Gastroesophageal sphincter (tissue), 4 donors: ENCODE measurements at places on chromosomes 4 and X. TPM values are rescaled to one million over a fixed set of nuclear protein-coding genes. Genes with fewer than 3 reads are reported as not detected.

DNA sequence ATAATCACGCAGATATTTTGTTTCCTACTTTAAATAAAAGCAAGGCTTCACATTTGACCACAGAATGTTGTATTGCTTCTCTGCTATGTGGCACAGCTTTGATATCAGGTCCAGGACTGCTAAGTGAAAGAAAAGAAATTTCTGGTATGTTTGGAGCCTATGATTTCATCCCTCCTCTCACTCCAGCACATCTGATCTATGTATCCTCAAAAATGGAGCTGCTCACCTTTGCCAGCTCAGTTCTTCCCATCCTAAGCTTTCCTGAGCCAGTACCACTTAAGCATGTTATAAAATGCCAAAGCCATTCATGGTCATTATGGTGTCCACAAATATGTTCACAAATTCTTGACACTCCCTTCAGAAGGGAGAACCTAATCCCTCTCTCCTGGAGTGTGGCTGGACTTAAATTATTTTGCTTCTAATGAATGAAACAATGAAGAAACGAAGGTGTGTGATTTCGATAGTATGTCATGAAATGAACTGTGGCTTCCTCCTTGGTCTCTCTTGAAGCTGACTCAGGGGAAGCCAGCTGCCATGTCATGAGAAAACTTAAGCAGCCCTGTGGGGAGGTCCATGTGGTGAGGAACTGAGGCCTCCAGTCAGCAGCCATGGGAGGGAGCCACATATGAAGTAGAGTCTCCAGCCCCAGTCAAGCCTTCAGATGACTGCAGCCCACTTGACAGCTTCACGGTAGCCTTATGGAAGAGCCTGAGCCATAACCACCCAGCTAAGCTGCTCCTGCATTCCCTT is 207.7 kb downstream of the MGST2 start:
- ATAC-seq: no peak

GRCh38 chr4:185096032-185096653 is 46.9 kb upstream of the SLC25A4 start:
- ATAC-seq: no peak

DNA sequence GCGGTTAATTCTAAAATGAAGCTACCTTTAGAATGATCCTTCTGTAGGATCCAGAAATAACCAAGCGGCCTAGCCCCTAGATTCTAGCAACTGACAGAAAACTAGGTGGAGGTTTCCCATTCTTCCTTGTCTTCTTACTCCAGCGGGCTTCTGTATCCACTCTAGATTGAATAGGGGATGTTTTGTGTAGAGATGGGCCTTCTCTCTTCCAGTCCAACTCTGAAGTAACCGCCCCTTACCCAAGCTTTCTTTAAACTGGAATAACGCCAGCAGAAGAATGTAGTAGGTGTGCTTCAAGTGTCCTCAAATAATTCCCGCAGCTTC is 386 bp upstream of the TMEM184C start:
- ATAC-seq: no peak

- ATAC-seq: peak; percentile 69
Observed at GRCh38 chrX:154002215-154002719, 17.4 kb downstream of the IRAK1 start.

DNA sequence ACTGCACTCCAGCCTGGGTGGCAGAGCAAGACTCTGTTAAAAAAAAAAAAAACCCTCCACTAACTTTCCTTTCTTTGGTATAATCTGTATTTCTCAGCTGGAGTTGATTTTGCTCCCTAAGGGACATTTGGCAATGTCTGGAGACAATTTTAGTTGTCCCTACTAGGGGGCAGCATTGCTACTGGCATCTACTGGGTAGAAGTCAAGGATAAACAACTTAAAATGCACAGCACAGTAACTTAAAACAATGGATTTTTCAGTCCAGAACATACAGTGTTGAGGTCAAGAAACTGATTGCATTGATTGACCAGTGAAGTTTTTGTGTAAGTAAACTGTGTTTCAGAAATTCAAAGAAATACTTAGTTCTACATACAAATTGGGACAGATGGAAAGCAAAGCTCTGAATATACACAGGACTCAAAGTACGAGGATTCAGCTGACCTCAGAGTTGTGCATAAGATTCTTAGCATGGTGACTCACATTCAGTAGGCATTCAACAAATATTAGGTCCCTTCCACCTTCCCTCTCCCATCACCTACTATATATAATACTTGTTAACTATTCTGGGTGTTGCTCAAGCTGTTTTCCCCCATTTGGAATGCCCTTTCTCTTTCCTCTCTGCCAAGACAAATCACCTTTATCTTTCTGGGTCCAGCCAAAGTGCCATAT is 8.8 kb downstream of the DDX53 start:
- no peak for ATAC-seq

DNA sequence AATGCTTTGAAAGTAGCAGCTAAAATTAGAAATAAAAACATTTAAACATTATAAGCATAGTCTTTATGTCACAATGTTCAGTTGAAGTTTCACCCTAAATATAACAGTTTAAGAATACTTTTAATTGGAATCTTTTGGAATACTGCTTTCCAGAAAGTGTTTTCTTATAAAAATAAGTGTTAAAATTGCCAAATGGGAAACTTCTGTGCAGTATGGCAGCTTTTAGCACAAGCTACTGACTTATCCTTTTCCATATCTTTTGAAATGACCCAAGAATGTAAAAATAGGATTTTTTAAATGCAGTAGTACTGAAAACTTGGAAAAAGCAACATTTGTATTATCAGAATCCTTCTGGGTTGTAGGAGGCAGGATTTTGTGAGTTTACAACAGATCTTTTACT is 34.2 kb downstream of the CEP135 start:
- ATAC-seq: no peak

- ATAC-seq: peak; percentile 28
Observed at GRCh38 chr4:152643153-152644035, 36.4 kb downstream of the TMEM154 start.

- no peak for ATAC-seq
Observed at GRCh38 chr4:172986114-172986513, 182.5 kb upstream of the GALNT7 start.

DNA sequence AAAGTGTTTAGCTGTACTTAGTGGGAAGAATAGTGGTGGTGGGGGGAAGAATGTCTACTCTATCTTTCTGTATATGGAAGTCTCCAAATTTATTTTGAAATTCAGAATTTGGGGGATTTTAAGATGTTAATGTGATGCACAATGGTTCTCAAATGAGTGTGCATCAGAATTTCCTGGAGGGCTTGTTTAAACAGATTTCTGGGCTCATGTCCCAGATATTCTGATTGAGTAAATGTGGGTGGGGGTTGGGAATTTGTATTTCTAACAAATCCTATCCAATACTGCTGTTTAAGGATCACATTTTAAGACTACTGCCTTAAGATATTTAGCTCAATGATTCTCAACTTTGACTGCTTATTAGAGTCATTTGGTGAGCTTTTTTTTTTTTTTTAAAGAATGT is 15.1 kb upstream of the INTS6L start:
- ATAC-seq: no peak

- peak; percentile 39 for ATAC-seq
Observed at GRCh38 chr4:80471756-80472155, 136.2 kb downstream of the CFAP299 start.

DNA sequence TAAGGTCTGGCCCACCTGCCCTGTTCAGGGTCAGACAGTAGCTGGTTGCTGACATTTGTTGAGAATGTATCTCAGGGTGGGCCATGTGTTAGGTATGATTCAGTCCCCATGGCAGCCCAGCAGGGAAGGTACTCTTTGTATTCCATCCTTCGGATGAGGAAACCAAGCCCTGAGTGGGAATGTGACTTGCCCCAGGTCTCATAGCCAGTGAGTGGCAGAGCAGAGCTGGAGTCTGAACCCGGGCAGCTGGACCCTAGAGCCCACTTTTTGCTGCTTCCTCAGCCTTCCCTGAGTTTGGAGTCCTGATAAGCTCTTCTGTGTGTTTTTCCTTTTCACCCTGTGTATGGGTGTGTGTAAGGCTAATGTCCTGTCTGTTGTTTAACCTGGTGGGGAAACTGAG is 21.6 kb upstream of the UBA1 start:
- ATAC-seq: no peak

DNA sequence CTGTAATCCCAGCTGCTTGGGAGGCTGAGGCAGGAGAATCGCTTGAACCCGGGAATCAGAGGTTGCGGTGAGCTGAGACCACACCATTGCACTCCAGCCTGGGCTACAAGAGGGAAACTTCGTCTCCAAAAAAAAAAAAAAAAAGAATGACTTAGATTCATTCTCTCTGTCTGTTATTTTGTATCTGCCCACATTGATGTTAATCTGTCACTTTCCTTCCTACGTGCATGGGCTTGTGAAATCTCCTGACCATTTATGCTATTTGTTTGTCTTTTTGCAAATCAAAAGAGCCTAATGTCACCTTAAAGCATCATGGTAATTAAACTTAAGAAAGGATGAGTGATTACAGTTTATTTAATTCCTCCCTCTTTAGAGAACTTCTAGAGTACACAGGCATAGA is 27.4 kb downstream of the GAB1 start:
- no peak for ATAC-seq

DNA sequence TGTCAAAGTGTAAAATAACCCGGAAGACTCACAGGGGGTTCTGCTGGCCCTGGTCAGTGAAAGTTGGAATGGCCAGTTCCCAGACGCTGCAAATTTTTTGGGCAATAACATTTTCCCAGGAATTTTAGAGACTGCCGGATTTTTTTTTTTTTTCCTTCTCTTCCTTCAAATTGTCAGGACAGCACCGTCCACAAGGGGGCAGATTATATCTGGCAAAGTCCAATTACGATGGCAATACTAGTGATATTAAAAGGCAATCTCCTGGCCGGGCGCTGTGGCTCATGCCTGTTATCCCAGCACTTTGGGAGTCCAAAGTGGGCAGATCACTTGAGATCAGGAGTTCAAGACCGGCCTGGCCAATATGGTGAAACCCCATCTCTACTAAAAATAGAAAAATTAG is 20.5 kb downstream of the SLC25A5 start:
- no peak for ATAC-seq

GRCh38 chr4:150590631-150591030 is 8.7 kb downstream of the MAB21L2 start:
- no peak for ATAC-seq

- ATAC-seq: no peak
Observed at GRCh38 chr4:36292556-36293188, 11.3 kb downstream of the DTHD1 start.

DNA sequence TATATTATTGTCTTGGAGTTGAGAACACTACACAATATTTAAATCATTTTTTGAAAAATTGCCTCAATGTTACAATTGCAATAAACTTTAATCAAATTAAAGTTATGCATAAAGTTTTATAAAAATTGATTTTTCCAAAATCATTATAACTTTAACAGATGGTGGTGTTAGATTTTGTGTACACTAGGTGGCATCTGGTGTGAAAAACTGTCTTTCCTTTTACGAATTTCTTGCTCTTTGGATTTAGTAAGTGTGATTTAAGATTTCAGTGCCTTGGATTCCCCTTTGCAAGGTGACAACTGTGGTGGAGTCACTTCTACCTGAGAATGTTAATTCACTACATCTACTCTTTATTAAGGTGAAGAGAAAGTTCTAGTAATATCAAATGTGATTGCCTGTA is 91.6 kb downstream of the AREG start:
- no peak for ATAC-seq

- no peak for ATAC-seq
Observed at GRCh38 chrX:111133389-111133788, 37.4 kb downstream of the PAK3 start.

GRCh38 chr4:127143460-127144195 is 489.1 kb upstream of the INTU start:
- ATAC-seq: no peak

DNA sequence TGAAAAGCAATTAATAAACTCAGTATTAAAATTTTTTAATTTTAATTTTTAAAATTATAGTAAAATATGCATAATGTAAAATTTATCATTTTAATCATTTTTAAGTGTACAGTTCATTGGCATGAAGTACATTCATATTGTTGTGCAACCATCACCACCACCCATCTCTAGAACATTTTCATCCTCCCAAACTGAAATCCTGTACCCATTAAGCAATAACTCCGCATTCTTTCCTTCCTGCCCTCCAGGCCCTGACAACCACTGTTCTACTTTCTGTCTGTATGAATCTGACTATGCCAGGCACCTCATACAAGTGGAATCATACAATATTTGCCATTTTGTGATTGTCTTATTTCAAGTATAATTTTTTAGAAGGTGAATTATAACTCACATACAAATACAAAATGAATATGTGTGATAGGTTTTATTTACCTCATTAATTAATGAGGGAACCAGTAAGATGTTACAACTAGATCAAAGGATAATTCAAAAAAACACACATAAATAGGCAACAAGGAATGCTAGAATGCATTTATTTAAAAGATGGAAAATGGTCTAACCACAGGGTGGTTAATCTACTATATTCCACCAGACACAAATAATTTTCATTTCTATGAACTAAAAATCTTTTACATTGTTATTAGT is 13.1 kb upstream of the AFF1 start:
- no peak for ATAC-seq

GRCh38 chr4:155966171-155966570 is 12.5 kb upstream of the CTSO start:
- no peak for ATAC-seq

DNA sequence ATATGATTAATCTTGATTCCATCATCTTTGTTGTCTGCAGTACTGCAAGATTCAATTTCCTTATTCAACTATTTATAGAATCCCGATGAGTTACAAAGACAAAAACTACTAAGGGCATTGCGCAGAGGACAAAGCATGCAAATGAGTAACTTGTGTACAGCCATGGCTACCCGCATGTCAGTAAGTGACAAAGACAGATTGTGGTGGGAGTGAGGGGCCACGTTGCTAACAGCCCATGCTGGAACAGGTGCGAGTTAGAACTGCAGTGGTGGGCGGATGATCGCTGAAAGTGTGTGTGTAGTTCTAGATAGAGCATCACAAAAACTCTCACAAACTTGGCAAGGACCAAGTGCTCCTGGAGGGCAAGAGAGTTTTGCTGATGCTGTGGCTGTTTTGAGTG is 49.5 kb downstream of the ACOX3 start:
- ATAC-seq: no peak

- ATAC-seq: no peak
Observed at GRCh38 chr4:74886484-74886883, 46.4 kb upstream of the PARM1 start.

DNA sequence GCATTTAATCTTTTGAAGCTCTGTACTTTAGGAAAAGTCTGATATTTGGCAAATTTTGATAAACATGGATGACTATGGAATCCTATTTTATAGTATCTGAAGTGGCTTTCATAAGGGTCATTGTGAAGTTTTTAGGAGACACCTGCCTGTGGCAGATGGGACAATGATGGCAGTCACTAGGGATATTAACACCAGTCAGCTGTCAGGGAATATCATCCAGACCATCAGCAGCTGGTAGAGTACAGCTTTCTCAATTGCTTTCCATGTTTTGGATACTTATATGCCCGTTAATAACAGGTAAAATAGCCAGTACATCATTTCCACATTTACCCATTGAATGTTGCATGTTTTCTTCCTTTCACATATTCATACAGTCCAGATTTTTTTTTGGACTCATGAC is 39.1 kb downstream of the NPNT start:
- ATAC-seq: no peak

GRCh38 chr4:145735827-145736226 is 55.9 kb downstream of the C4orf51 start:
- ATAC-seq: no peak

The IL13RA1 gene
- total RNA-seq: 63.7 TPM

The VCX3A gene
- total RNA-seq: not detected

The TLR10 gene
- not detected for total RNA-seq

The FRMD7 gene
- not detected for total RNA-seq

The SLC30A9 gene
- 49.7 TPM for total RNA-seq

The IDUA gene
- total RNA-seq: 4.6 TPM

The DAPP1 gene
- 1.6 TPM for total RNA-seq

The RAB9B gene
- total RNA-seq: 13.2 TPM

The STPG2 gene
- 0.62 TPM for total RNA-seq

The HSD17B13 gene
- total RNA-seq: 0.54 TPM
